ENCODE measurements at places on chromosomes 2 and 18. TPM values are rescaled to one million over a fixed set of nuclear protein-coding genes. Genes with fewer than 3 reads are reported as not detected.

- no peaks in the 10 kb centered on the region for H3K27me3 ChIP-seq
- DNase-seq, result peak; percentile 70
- peak overlapping the region; percentile 60 for H3K27ac ChIP-seq
- no peaks in the 10 kb centered on the region for H3K36me3 ChIP-seq
These were observed 27.2 kb downstream of the PXDN start for GRCh38 chr2:1717113-1717512.

The LINC00305 gene
- not detected for total RNA-seq

The MXD1 gene
- total RNA-seq, result 4.6 TPM

The GFPT1 gene
- 25.7 TPM for total RNA-seq

The CD8A gene
- 17.7 TPM for total RNA-seq

The TANC1 gene
- 45.4 TPM for total RNA-seq

- H3K27me3 ChIP-seq, result no peaks in the 10 kb centered on the region
- no peak overlapping the region for H3K4me3 ChIP-seq
- no peak overlapping the region for H3K27ac ChIP-seq
- no peaks in the 10 kb centered on the region for H3K36me3 ChIP-seq
- no peaks in the 10 kb centered on the region for H3K4me1 ChIP-seq
These were observed 394.1 kb downstream of the TRIB2 start for GRCh38 chr2:13110825-13111224.

The MOGAT1 gene
- not detected for total RNA-seq

DNA sequence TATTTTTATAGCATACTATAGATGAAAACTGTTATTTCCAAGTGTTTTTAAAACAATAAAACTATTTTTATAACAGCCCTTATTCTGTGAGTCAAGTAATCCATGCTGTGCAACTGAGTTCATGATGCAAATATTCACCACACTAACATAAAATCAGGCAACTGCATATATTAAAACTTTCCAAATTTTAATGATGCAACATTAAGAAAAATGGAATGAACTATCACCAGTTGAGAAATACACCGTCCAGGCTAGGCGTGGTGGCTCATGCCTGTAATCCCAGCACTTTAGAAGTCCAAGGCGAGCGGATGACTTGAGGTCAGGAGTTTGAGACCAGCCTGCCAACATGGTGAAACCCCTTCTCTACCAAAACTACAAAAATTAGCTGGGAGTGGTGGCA, 114.5 kb downstream of the CDH2 start:
- H3K4me3 ChIP-seq, result no peak overlapping the region
- H3K4me1 ChIP-seq, result no peaks in the 10 kb centered on the region
- H3K36me3 ChIP-seq, result no peaks in the 10 kb centered on the region
- H3K27ac ChIP-seq, result no peak overlapping the region
- no peaks in the 10 kb centered on the region for H3K27me3 ChIP-seq
- no peak for DNase-seq

The GPAT2 gene
- total RNA-seq, result 9.4 TPM

GRCh38 chr2:108243566-108243965, 3.8 kb downstream of the SULT1C3 start:
- H3K27ac ChIP-seq, result no peak overlapping the region
- no peak overlapping the region for H3K4me3 ChIP-seq
- H3K36me3 ChIP-seq, result no peaks in the 10 kb centered on the region
- H3K4me1 ChIP-seq, result peaks cover 3% of the 10 kb centered on the region

The ATOH8 gene
- 239 TPM for total RNA-seq
